ENCODE measurements at places on chromosomes 7 and 10.

- no peak for DNase-seq
Measured at GRCh38 chr10:94343151-94343550, 19.6 kb downstream of the NOC3L start.

GRCh38 chr10:87617503-87617902, 42.2 kb upstream of the PAPSS2 start:
- DNase-seq, result no peak

DNA sequence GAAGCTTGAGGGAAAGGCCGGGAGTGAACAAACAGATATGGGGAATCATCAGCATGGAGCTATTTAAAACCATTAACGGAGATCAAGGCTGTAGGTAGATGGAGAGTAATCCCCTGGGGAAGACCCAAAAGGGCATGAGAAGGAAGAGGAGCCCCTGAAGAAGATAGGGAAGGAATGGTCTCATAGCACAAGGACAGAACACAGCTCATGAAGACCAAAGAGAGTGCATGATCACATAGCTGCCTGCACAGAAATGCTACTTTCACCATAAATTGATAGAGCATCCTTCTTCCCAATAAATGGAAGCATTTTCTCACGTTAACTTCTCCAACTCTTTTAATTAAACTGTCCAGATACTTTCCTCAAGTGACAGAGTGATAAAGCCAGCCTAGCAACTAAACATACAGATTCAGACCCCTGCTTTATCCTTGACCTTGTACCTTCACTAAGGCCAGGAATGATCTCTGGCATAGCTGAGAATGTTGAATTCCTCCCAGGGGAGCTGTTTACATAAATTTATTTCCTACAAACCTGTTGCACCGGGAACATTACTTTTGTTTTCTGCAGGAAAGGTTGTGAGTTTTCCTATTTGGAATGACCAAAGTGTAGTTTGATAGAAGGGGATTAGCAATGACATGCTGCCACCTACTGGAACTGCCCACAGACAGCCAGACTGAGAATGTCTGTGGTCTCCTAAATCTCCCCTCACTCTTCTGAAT, 110.8 kb upstream of the LRGUK start:
- DNase-seq, result peak; percentile 23

GRCh38 chr7:131897790-131898165, 341.4 kb upstream of the PODXL start:
- DNase-seq, result no peak

GRCh38 chr10:133309720-133310398, 1.1 kb downstream of the ZNF511 start:
- DNase-seq, result peak; percentile 83

GRCh38 chr7:37467002-37467401, 18.3 kb upstream of the ELMO1 start:
- no peak for DNase-seq

GRCh38 chr7:19066170-19066569, 51.3 kb downstream of the TWIST1 start:
- no peak for DNase-seq

DNA sequence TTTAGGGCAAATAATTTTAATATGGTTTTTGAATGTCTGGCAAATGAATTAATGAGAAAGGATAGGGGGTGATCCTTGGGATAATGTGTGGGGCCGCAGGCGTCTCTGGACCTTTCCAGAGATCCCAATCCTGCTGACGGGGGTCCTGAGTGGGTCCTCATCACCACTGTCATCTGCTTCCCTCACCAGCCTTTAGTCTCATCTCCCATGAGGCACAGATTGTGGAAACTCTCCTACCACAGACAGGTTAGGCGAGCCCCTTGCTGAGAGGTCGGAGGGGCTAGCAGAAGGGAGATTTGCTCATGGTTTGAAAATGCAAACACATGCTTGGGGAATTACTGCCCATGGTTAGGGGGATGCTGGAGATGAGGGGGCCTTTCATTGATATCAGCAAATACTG, 484.6 kb downstream of the RPS24 start:
- DNase-seq, result no peak

DNA sequence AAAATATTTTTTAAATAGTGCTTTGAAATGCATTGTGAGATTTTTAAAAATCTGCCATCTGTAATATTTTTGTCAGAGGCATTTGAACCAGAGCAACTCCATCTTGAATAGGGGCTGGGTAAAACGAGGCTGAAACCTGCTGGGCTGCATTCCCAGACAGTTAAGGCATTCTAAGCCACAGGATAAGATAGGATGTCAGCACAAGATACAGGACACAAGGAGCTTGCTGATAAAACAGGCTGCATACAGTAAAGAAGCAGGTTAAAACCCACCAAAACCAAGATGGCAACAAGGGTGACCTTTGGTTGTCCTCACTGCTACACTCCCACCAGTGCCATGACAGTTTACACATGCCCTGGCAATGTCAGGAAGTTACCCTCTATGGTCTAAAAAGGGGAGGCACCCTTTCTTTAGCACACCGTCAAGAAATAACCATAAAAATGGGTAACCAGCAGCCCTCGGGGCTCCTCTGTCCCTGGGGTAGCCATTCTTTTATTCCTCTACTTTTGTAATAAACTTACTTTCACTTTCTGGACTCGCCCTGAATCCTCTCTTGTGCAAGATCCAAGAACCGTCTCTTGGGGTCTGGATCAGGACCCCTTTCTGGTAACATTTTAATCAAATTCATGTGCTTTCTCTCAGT, 273.7 kb downstream of the SEMA3D start:
- no peak for DNase-seq

DNA sequence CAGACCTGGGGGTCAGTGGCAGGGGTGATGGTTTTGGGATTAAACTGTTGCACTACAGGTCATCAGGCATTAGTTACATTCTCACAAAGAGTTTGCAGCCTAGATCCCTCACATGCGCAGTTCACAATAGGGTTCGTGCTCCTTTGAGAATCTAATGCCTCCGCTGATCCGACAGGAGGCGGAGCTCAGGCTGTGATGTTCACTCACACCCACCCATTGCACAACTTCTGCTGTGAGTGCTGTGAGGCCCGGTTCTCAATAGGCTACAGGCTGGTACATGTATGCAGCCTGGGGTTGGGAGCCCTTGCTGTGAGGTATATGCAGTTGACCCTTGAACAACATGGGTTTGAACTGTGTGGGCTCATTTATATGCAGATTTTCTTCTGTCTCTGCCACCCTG, 416.4 kb downstream of the GFRA1 start:
- no peak for DNase-seq

DNA sequence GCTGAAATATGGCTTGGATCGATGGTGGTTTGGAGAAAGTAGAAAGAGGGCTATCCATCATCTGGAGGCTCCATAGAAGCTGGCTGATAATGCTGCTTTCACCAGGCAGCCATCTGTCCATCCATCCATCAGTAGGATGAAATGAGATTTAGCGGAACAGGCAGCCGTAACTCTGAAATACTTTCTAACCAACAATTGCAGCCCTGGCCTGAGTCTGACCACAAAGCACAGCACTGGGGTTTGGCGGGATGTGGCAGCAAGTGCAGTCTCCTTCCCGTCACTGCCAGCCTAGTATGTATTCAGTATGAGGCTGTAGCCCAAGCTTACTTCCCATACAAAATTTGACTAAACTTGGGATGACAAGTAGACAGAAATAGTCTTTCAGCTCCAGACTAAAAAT, 38.0 kb downstream of the R3HCC1L start:
- DNase-seq, result no peak

- DNase-seq, result no peak
Measured at GRCh38 chr7:12386313-12386740, 17.3 kb downstream of the VWDE start.

DNA sequence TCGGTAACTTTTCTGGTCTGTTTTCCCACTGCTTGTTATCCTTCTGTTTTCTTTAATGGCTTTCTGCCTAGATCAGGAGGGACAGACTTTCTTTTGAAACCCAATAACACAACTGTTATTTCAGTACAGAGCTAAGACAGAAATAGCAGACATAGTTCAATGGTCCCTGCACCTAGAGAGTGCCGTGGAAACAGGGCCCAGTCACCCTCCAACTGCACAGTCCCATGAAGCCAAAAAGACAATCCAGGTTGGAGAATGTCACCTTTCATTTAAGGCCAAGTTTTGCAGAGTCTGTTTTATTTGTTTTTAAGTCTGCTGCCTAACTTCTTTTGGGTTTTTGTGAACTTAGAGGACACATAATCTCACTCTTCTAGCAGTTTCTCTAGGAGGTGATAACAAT, 2.5 kb downstream of the AIMP2 start:
- no peak for DNase-seq

DNA sequence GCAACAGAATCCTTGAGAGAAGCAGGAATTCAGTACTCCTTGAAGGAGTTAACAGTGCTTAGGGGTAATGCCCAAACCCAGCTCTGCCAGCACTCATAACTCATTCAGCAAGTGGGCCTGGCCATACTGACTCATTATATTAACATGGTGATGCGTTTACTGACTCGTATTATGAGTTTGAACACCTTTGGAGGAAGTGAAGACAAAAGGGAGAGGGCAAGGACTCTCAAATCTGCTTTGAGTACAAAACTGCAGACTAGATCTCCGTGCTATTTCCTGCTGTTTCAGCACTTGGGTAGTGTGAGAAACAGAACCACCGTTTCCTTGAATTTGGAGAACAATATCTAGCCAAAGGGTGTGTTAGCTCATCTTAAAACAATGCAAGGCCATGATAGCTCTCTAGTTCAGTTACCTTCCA, 30.8 kb downstream of the SLC16A9 start:
- peak; percentile 58 for DNase-seq

GRCh38 chr7:154856733-154857132, 146.2 kb downstream of the PAXIP1 start:
- DNase-seq, result no peak

DNA sequence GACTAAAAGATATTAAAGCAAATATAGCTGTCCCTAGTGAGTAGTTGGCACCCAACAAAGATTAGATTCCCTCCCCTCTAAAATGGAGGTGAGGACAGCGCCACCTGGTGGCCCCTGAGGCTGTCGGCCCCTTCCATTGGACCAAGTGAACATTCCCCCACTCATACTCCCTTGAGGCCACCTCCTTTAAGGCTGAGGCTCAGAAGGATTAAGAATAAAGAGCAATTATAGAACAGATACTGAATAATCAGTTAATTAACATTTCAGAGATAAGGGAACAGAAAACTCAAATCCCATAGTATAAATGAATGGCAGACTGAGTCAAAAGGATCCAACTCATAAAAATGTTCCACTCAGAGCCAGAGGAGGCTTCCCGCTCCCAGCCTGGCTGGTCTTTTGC, 130.4 kb upstream of the GHITM start:
- DNase-seq, result no peak

- peak; percentile 73 for DNase-seq
Measured at GRCh38 chr10:59991661-59992060, 85.3 kb upstream of the CCDC6 start.

DNA sequence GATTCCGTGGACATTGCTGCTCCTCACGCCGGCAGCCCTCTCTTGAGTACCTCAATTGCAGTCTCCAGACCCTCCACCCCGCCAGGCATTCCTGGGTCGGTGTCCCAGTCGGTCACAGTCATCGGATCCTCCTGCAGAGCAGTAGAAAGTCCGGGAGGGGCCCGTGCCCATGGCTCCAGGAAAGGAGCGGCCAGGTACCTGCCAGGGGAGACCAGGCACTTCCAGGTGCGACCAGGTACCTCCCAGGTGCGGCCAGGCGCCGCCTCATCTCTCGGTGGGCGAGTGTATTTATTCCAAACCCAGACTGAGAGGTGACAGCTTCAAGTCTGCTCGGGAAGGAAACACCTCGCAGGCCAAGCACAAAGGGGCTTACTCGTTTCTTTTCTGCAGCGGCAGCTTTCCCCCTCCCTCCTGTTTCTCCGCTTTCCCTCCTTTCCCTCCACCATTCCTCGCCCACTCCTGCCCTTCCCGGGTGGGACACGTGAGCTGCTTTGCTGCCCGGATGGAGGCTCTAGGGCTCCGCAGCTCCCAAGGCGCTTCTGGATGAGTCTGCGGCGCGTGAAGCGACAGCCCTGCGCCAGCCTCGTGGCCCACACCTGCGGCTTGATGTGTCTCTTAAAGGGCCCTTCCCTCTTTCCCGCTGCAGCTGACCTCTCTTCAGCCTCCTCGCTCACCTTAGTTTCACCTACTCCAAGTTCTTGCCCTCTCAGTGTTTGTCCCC, 39.4 kb upstream of the AGK start:
- DNase-seq, result no peak

DNA sequence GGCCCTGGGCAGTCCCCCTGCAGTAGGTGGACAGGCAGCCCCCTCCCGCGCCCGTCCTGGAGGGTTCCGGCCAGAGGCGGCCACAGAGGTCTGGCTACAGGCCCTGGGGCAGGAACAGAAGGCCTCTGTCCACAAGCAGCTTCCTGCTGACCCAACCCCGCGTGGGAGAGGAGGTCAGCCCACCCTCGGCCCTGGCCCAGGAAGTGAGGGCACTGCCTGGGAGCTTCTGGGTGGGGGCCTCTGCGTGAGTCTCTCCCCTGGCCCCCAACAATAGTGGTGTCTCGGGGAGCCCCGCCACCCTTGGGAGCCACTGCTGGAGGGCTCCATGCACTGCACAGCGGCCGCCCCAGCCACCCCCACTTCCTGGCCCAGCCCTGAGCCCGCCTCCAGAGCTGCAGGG, 4.7 kb downstream of the MICALL2 start:
- no peak for DNase-seq

DNA sequence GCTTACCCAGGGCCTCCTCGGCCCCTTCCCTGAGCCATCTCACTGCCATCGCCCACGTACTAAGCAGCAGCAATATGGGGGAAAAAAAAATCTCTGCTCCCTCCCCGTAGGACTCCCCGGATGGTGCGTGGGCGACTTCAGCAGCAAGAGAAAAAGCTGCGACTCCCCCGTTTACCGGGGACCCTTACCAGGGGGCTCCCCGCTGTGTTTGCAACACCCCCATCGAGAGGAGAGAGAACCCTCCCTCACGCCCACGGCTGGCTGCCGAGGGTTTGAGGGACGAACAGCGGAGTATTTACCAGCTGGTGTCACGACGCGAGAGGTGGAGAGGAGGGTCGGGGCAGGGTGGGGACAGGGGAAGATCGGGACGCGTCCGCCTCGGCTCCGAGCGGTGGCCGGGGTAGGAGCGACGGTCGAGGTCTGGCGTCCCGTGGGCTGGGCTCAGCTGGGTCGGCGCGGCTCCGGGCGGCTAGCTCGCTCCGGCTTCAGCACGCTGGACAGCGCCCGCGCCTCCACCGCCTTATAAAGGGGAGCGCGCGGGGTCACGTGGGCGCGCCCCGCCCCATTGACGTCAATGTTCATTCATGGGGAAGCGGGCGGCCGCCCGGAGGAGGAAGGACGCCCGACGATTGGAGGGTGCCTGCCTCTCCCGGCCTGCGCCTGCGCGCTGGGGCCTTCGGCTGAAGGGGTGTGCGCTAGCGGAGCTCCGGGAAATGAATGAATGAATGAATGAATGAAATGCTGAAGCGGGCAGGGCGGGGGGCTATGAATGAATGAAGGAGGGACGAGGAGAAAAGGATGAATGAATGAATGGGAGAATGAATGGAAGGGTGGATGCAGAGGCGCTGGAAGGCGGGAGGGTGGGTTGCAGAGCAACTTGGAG, at the start of gene VGF:
TSS of gene VGF (minus strand) at position 495 of the 883 bp plus-strand sequence. CDS start 726 bp downstream, outside the sequence.
- DNase-seq, result peak; percentile 93

- no peak for DNase-seq
Measured at GRCh38 chr10:27890971-27891370, 107.9 kb downstream of the ODAD2 start.

GRCh38 chr7:151853896-151854719, 22.8 kb downstream of the PRKAG2 start:
- no peak for DNase-seq
